ENCODE measurements at places on chromosomes 13 and 19.

- DNase-seq, result no peak
Measured at GRCh38 chr13:35826626-35827254, 304.4 kb downstream of the DCLK1 start.

GRCh38 chr13:76958841-76959432 lies 10.6 kb downstream of the ACOD1 start:
- no peak for DNase-seq

DNA sequence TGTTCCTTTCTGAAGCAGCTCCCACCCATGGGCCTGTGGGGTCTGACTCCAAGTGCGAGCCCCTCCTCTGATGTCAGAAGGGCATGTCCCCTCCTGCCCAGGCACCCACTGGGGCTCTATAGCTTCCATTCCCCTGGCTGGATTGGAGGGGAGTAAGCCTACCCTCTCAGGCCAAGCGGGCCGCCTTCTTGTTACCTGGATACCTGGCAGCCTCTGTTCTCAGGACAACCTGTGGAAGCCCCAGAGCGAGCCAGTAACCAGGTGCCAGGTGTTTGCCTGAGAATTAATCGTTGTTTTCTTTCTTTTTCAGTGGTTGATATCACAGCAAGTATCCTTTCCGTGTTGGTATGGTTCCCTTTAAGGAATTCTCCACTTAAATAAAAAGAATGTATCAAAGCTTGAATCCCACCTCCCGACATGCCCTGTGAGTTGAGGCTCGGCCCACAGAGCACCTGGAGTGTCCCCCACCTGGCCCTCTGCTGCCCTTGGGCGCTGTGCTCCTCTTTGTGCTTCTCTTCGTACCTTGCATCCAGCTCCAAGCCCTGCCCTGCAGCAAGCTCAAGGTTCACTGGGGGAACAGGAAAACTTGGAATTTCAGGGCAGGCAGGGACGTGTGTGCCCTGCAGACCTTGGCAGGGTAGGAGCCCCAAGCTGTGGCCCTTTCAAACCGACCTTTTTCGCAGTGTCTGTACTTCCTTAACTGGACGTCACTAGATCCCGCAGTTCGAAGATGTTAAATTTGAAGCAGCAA lies 15.0 kb downstream of the MAU2 start:
- no peak for DNase-seq

GRCh38 chr19:49415102-49415809 lies 8.0 kb downstream of the PTH2 start:
- DNase-seq, result no peak

- peak; percentile 24 for DNase-seq
Measured at GRCh38 chr19:33683881-33684537, 62.3 kb downstream of the CHST8 start.

DNA sequence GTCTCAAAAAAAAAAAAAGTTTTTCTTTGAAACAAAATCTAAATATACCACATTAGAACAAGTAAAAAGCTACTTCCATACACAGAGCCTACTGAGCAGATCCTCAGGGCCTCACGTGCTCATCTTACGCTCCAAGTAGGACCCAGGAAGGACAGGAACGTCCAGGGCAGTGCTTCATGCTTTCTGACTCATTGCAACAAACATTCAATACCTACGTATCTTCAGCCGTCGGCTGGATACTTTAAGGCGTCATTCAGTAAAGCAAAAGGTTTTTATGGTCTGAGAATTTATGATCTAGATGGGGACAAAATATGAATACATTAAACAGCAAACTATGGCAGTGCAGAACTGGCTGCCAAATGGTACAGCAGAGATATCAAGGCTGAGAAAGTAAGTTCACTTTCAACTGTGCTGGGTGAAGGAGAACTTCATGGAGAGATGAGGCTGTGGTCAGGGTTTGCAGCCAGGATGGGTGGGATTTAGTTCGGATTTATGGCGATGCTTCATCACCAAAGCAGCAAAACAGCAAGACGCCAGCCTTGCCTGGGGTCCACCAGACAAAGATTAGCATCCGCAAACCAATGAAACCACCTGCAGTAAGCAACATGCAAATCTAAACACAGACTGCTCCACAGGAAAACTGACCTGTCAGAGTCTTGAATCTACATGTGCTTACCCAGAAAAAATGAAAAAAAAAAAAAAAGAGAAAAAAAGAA lies 20.5 kb downstream of the CARS2 start:
- DNase-seq, result no peak

DNA sequence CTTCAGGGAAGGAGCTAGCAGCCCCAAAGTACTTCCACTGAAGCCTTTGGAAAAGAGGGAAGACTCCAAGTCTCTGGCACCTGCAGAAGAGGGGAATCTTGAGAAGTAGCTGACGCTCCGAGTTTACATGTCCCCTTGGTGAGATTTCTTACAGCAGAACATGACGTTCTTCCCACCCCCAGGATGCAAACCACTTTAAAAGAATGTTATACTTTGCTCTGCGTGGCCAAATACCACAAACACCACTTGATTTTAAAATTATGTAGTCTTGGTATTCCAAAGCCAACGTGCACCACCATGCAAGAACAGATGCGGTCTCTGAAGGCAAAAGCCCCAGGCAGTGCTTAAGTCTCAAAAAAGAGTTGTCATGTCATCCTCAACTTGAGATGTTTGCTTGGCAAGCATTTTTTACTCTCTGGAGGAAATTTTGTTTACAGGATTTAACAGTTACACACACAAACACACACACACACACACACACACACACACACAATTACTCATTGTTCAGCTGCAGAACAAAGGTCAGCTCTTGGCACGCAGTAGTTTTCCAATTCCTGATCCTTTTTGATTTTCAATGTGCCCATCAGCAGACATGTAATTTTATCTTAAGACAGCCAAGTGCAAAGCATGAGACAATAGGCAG lies 106.1 kb downstream of the RGCC start:
- peak; percentile 65 for DNase-seq

DNA sequence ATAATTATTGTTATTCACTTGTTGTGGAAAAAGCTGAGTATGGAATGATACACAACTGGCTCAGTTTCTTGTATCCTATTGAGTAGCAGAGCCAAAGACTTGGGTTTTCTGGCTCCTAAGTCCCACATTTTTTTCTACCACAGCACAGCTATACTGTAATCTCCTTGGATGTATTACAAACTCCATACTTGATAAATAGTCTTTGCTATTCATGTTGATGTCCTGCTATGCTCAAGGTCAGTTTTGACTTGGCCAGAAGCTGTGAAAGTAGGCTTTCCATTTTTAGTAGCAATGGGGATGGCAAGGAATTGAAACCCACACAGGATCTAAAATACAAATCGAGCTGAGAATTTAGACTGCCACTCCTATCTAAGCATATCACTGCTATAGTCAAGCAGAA lies 79.1 kb downstream of the B3GLCT start:
- no peak for DNase-seq

GRCh38 chr13:28754698-28755545 lies 36.2 kb upstream of the SLC46A3 start:
- no peak for DNase-seq

- no peak for DNase-seq
Measured at GRCh38 chr19:48154003-48154402, 16.1 kb downstream of the LIG1 start.

DNA sequence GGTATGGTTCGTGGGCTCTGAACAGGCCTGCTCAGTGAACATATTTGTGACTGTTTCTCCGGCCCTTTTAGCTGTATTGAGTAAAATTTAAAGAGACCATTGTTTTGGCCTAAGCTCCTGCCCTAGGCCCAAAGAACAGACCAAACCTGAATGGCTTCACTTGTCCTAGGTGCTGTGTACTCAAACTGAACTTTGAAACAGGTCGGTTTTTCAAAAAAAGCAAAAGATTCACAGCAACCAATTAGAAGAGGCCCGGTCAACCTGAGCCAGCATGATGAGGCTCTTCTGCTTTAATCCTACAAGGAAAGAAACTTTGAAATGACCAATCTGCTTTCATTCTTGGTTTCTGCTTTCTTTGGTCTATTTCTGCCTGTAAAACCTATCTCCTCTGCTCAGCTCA lies 50.6 kb downstream of the USPL1 start:
- DNase-seq, result no peak

DNA sequence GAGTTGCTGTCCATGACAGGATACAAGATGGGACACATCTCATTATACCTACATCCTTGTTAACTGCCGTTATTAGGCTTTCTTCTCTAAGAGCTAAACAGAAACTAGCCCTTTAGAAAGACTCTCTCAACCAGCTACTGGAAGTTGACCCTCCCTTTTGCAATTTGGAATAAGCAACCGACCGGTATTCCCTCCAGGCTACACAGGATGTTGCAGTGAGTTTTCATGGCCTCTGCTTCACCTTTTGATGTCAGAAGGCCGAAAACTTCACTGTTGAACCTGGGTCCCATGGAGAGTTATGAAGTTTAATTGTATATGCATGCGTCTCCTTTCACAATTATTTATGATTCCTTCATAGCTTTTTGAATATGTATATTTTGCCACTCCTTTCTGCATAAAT lies 1042.5 kb upstream of the SPRY2 start:
- DNase-seq, result no peak

DNA sequence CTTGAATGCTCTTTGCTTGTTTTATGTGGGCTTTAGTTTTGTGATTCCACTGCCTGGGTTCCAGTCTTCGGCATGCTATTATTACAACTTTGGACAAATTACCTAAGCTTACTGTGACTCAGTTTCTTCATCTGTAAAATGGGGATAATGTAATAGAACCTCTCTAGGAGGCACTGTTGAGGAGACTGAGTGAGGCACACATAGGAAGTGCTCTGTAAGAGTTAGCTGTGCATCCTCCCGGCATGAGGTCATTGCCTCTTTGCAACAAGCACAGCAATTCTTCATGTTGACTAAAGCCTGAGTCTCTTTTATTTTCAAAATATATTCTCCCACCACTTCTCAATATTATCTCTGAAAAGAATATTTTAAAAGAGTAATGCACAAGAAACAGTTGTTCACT lies 227.4 kb downstream of the DLEU7 start:
- DNase-seq, result peak; percentile 65

DNA sequence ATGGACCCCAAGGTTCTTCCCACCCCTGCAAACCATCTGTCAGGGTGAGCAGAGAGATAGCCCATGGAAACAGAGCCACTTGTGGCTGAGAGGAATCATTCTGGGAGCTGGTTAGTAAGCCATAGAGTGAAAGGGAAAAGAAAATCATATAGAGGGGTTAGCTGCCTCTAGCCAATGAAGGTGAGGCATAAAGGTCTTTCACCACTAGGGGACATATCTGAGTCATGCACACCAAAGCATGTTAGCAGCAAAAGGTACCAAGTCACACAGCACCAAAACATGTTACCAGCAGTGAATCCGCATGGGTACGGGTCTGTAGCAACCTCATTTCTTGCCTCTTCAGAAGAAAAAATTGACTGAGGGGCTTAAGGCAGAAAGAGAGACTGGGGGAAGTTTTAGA lies 76.7 kb upstream of the ZNF43 start:
- DNase-seq, result no peak

GRCh38 chr13:102729560-102730270 lies 34.9 kb upstream of the METTL21C start:
- peak; percentile 39 for DNase-seq

- DNase-seq, result peak; percentile 81
Measured at GRCh38 chr13:32330441-32330840, 15.1 kb downstream of the BRCA2 start.

DNA sequence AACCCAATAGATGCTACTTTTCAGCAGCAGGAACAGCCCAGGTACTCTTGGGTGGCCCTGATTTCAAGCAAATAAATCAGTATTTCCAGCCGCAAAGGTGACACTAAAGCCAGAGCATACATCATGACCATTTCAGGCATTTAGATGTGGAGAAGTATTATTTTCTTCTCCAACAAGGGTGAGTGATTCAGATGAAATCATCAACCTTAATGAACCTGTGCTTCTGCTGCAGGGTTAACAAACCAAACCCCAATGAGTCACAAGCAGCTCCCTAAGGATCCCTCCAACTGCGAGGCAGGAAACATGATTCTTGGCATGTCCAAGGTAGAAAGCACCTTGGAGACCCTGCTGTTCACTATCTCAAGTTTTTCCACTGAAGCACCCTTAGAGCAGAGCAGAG lies 32.7 kb downstream of the MBNL2 start:
- peak; percentile 80 for DNase-seq

GRCh38 chr13:73428137-73428536 lies 369.3 kb downstream of the KLF5 start:
- DNase-seq, result peak; percentile 66

GRCh38 chr13:20497006-20497775 lies 28.5 kb downstream of the CRYL1 start:
- DNase-seq, result no peak

Measured in fibroblast of upper back skin (primary cell).